Putamen (tissue), 1 donor: ENCODE measurements at places on chromosomes 16 and 17.

GRCh38 chr17:28573966-28574480 lies 2.7 kb downstream of the ALDOC start:
- DNase-seq, result no peak

- DNase-seq, result no peak
These were observed 226.1 kb upstream of the TOX3 start for GRCh38 chr16:52773026-52773425.

- no peak for DNase-seq
These were observed 3.0 kb upstream of the FLYWCH2 start for GRCh38 chr16:2879854-2880508.

- DNase-seq, result no peak
These were observed 2.7 kb downstream of the WWOX start for GRCh38 chr16:78102122-78102660.

- no peak for DNase-seq
These were observed 236.3 kb downstream of the SEC14L1 start for GRCh38 chr17:77376795-77377709.
